ENCODE measurements at places on chromosomes 4 and X.

DNA sequence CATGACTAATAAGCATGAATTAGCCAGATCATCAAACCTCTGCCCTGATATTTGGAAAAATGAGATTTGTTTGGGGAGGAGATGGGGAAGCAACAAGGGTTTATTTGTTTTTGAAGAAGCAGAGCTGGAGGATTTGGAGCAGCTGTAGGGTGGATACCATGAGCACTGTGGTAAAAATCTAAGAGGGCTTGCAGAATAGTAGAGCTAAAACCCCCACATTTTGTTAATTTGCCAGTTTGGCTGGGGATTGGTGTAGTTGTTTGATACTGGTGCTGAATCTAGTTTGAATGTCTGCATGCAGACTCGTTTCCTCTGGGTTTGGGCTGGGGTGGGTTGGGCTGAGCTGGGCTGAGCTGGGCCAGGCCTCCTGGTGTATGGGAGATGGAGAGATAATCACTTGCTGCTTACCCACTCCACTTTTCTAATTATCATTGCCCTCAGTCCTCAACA, 43.7 kb downstream of the SMAD1 start:
- DNase-seq, result peak; percentile 68

- no peak for DNase-seq
Observed at GRCh38 chr4:186839122-186840037, 115.7 kb upstream of the FAT1 start.

- no peak for DNase-seq
Observed at GRCh38 chr4:145420595-145421214, 60.9 kb upstream of the SMAD1 start.

- no peak for DNase-seq
Observed at GRCh38 chrX:22366166-22366702, 93.5 kb downstream of the CBLL2 start.

- DNase-seq, result no peak
Observed at GRCh38 chr4:113674733-113675132, 86.8 kb downstream of the CAMK2D start.

DNA sequence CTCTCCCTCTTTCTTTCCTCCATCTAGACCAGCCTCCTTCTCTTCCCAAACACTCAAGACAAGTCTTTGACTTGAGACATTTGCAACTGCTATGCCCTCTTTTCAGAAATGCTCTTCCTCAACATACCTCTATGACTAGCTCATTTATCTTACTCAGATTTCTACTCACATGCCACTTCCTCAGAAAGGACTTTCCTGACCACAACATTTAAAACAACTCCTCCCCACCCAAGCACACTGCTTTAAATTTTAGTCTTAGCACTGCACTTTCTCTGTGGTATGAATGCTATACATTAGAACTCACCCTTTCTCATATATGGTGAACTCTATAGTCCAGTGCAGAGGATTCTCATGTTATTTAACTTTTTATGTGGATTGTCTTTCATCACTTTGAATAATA, 28.4 kb upstream of the SULT1E1 start:
- no peak for DNase-seq

DNA sequence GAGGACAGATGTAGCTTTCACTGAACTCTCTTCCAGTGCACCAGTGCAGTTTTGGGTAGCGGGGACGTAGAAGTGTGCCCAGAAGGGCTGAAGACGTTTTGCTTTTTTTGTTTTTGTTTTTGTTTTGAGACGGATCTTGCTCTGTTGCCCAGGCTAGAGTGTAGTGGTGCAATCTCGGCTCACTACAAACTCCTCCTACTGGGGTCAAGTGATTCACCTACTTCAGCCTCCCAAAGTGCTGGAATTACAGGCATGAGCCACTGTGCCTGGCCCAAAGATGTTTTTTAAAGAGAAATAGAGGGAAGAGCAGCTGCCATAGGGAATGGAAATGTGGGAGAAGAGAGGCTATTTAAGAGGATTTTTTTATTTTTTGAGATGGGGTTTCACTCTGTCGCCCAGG, 74.4 kb upstream of the ACSL1 start:
- no peak for DNase-seq

DNA sequence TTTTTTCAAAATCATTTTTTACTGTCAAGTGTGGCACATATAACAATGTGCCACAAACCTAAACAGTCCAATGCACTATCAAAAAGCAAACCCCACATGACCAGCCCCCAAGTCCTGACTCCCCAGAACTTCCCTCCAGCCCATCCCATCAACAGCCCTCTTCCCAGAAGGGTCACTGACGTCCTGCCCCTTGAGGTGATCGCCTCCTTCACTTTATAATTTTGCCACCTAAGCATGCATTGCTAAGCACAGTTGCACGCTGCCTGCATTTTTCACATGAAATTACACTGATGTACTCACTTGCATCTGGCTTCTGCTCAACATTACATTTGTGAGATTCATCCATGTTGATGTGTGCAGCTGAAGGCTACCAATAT, 42.5 kb downstream of the HTRA3 start:
- no peak for DNase-seq

DNA sequence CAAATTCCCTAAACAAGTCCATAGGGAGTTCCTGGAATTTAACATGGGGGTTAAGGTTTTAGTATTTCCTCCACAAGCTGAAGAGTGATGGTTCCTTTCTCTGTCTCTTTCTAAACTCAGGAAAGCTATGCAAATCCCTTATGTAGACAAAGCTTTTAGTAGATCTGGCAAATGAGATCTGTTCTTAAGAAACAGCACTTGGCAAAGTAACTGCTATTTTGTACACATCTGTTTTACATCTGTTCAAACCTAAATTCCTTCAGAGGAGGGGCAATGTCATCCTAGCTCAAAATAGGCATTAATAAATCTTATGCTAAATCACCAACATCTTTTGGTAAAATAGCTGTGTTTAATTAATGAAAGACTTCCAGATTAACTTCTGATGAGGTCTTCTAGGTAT, 137.8 kb upstream of the TBC1D9 start:
- no peak for DNase-seq

- no peak for DNase-seq
Observed at GRCh38 chr4:127484117-127484516, 148.6 kb upstream of the INTU start.

All from SK-N-SH (cell line).